ENCODE measurements at places on chromosomes 11 and 22.

DNA sequence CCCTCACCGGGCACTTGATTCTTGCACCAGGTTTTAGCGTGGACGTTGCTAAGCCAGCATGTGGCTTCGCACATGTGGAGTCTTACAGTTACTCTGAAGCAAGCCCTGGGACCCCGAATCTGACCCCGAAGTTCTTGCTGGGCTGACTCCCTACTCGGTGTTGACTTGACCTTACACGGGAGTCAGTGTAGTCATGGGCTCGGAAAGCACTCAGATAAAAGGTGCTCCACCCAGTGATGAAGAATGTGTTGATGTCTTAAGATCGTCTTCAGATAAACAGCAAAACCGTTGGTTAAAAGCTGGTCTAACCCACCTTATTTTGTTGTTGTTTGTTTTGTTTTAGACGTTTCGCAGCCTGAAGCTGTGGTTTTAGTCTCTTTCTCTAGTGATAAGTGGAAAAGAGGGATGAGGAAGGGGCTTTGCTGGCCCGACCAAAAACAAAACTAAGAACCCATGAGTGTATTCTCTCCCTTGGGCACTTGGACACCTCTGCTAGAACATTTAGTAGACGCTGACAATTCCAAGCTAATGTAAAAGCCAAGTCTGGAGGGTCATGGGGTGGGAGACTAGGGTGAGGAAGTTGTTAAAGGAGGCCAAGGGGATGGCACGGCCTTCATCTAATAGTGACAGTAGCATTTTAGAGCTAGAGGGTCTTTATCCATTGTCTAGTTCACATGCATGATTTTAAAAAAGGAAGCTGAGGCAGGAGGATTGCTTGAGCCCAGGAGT lies 69.9 kb downstream of the BCR start:
- no peak for DNase-seq

DNA sequence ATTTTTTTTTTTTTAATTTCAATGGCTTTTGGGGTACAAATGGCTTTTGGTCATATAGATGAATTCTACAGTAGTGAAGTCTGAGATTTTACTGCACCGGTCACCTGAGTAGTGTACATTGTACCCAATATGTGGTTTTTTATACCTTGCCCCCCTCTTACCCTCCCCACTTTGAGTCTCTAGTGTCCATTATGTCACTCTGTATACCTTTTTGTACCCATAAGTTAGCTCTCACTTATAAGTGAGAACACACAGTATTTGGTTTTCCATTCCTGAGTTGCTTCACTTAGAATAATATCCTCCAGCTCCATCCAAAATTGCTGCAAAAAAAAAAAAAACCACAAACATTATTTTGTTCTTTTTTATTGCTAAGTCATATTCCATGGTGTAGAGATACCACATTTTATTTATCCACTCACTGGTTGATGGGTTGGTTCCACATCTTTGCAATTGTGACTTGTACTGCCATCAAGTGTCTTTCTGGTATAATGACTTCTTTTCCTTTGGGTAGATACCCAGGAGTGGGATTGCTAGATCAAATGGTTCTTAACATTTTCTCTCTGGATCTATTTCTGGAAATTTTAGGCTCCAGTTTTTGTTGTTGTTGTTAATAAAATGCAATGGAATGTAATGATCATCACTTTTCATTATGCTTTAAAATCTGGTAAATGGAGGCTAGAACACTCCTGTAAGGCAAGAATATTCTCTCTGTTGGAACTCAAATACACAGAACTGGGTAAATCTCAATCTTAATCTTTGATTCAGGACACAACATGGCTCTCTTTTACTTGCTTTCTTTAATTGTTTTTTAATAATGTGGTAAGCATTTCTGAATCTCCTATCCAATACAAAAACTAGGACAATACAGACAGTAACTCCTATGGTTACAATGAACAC lies 10.3 kb downstream of the NEAT1 start:
- no peak for DNase-seq

DNA sequence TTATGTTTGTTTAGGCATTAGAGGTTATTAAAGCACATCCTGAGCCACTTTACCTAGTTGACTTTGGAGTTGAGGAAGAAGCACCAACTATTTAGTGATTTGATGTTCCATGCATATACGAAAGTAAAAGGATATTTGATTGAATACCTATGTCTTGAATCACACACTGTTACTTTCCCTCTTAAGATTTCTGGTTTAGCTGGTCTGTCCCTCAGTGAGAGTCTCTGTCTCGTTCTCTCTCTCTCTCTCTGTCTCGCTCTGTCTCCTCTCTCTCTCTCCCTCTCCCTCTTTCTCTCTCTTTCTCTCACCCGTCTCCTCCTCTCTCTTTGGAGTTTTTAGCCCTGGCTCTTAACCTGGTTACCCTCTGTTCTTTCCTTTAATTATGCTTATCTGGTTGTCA lies 11.0 kb downstream of the CTNND1 start:
- DNase-seq: no peak

GRCh38 chr11:37671321-37671720 lies 1073.3 kb upstream of the RAG2 start:
- no peak for DNase-seq

DNA sequence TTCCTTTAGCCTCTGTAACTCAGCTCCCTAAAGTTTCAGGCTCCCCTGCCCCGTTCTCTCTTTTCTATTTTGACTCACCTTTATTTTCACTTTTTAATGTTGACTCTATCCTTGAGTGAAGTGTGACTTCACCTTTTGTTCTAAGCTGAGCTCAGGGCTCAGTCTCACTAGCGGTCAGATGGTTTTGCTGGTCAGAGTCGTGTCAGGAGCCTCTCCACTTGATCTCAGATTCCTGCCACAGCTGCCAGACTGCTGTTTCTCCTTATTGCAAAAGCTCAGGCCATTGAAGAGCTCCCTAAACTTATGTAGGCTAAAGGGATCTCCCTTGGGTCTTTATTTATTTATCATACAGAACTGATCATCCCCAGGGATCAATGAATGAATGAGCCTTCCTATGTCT lies 13.7 kb upstream of the POU2AF2 start:
- no peak for DNase-seq

DNA sequence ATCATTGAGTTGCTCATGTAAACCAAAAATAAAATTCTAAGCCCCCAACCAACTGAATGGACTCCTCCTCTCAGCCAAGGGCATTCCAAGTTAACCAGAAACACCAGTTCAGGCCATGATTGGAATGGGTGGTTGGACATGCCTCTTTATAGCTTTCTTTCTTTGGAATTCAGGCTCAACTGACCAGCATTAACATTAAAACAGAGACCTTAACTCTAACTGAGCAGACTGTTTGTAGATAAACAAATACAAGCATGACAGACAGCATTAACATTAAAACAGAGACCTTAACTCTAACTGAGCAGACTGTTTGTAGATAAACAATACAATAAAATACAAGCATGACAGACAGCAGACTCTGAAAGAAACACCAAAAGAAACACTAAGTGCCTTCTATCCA lies 278.2 kb downstream of the DLG2 start:
- no peak for DNase-seq

DNA sequence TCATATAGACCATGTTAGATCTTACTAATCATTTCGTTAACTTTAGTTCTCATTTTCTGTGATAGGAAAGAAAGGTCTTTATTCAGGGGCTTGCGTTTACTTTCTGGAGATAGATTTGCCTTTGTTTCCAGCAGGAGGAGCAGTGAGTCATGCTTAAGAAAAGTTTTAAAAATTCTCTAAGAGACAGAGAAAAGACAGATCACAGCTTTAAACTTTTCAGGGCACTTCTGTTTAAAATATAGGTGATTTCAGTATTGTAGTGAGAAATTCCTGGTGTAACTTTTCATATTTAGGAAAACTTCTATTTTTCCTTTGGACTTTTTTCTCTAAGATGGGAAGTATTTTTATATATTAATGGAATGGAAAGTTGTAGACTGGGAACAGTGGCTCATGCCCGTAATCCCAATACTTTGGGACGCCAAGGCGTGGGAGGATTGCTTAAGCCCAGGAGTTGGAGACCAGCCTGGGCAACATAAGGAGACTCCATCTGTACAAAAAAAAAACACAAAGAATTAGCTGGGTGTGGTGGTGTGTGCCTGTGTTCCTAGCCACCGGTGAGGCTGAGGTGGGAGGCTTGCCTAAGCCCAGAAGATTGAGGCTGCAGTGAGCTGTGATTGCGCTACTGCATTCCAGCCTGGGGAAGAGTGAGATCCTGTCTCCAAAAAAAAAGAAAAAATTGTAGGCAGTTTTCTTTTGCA lies 60.3 kb downstream of the ATXN10 start:
- no peak for DNase-seq

DNA sequence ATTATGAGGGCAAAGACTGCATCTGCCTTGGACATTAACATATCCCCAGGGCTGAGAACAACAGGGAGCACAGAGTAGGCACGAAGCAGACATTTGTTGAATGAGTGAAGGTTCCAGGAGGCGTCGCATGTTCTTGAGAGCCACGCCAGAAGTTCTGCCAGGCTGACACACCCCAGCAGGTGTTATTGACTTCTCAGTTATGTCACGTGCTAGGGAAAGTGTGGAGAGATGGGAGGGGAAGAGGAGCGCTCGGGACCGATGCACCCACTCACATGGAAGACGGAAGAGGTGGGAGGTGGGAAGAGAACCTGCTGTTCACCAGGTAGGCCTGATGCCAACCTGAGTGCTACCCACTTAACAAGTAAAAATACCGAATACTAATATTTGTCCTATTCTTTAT lies 232.8 kb downstream of the LARGE1 start:
- no peak for DNase-seq

GRCh38 chr22:38135133-38135706 lies 24.7 kb upstream of the BAIAP2L2 start:
- DNase-seq: peak; percentile 47

GRCh38 chr11:90218606-90219005 lies 4.2 kb downstream of the CHORDC1 start:
- DNase-seq: no peak

DNA sequence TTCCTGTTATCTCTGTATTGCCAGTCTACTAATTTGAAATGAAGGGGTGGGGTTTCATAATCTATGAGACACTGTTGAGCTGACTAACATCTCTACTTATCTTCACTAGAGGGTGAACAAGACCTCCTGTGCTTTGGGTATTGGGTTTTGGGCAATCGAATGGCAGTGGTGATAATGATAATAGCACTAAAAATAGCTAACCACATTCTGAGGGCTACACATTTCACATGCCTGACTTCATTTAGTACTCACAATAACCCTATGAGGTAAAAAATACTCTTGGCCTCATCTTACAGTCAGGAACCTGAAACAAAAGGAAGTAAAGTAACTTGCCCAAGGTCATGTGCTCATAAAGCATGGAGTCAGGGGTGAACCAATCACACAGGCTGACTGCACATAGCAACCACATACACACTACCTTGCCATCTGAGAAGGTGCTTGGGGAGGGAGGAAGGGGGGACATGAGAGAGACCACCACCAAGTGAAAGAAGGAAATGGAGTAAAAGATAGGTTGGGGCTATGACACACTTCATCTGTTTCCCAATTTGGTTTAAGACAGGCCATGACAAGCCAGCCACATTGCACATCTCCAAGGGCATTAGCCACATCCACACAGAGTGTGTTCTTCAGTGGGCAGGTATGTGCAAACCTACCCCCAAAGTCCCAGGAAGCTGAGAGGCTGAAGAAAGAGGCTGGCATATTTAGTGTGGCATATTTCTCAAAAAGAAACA lies 387.6 kb upstream of the DDI1 start:
- no peak for DNase-seq

- DNase-seq: peak; percentile 27
These were observed 72.6 kb downstream of the HIPK3 start for GRCh38 chr11:33329705-33330329.

Data from skeletal muscle cell (primary cell).